Caco-2 (cell line): ENCODE measurements at places on chromosomes 6 and 20. TPM values are rescaled to one million over a fixed set of nuclear protein-coding genes. Genes with fewer than 3 reads are reported as not detected.
A peak's percentile ranks its signal among the peaks of the same experiment; 100 is the strongest.

GRCh38 chr6:52598123-52598823, 21.4 kb upstream of the TRAM2 start:
- DNase-seq, result peak; percentile 85

Gene DCDC2
- 175 and 191 TPM in 2 replicates for total RNA-seq

DNA sequence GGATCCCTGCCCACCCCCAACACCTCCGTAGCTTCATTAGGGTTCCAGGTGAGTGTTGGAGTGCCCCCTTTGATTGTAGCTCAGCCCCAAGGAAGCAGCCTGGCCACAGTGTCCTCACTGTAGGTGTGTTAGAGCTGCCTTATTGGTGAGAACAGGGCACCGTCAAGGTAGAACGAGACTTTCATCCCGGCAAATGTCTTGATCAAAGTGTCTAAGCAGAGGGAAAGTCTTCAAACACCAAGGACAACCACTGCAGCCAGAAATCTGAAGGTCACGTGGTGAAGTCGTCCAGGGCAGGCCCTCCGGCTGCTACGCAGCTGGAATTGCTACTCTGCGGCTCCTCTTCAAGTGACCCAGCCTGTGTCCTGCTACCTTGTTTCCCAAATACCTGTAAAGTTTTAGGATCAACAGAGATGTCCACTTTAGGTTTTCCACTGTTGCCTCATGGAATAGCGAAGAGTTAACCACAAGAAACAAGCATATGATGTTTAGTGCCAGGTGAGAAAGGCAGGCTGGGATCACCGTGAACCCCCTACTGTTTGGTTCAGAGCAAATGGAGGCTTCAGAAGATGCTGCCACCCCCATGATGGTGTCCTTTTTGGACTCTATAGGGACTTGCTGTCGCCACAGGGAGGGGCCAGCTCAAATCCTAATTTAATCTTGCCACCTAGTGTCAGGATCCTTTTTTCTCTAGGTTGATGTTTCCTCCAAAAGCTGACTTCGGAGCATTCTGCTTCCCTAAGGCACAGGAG, 1.7 kb upstream of the DLL1 start:
- DNase-seq, result peak; percentile 42

DNA sequence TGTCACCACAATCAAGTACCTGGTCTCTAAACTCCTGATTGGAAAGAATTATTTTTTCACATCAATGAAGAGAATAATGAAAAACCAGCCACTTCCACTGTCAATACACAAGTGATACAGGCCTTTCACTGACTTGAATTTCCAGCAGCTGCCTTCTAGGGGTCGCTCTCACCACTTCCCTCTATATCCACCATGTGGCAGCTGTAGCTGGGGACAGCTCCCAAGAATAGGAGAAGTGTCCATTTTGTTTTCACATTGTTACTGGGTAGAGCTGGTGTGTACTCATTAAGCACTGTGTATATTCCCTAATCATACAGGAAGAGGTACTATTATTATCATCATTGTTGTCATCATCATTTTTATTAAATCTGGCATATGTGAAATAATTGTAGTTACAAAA, 438.4 kb upstream of the SPTLC3 start:
- peak; percentile 55 for DNase-seq
